Stimulated activated CD4-positive, alpha-beta T cell treated with anti-CD3 and anti-CD28 coated beads, Interleukin-12 subunit alpha, Interleukin-12 subunit beta, amount 100 ng/mL, for 24 hours (primary cell): ENCODE measurements at places on chromosomes 2 and 18.

DNA sequence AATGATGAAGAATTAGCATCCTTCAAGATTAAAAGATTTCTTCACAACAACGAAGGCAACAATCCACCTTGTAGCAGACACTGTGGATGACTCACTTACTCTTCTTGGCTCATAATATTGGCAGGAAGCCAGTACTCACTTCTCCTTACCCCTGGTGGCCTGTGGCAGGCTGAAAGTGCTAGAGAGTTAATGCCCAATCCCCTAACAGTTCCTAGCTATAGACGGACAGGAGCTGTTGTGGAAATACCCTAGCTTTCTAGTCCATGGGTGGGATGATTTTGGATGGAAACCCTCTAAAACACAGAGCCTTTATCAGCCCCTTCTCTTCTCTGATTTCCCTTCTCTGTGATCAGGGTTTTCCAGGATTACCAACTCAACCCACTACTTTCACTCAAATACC, 128.6 kb upstream of the NYAP2 start:
- DNase-seq, result no peak

GRCh38 chr2:173033084-173033483, 42.6 kb upstream of the MAP3K20 start:
- DNase-seq, result no peak

GRCh38 chr2:13819896-13820295, 812.6 kb upstream of the LRATD1 start:
- DNase-seq, result no peak

GRCh38 chr2:84729224-84729623, 151.7 kb downstream of the TRABD2A start:
- DNase-seq, result no peak
